Naive thymus-derived CD8-positive, alpha-beta T cell (primary cell): ENCODE measurements at places on chromosomes 1 and 21.
A peak's percentile ranks its signal among the peaks of the same experiment; 100 is the strongest.

GRCh38 chr21:37915941-37916309, 332 bp downstream of the KCNJ6 start:
- no peak for DNase-seq

GRCh38 chr1:18396247-18396980, 84.3 kb upstream of the KLHDC7A start:
- DNase-seq, result no peak

DNA sequence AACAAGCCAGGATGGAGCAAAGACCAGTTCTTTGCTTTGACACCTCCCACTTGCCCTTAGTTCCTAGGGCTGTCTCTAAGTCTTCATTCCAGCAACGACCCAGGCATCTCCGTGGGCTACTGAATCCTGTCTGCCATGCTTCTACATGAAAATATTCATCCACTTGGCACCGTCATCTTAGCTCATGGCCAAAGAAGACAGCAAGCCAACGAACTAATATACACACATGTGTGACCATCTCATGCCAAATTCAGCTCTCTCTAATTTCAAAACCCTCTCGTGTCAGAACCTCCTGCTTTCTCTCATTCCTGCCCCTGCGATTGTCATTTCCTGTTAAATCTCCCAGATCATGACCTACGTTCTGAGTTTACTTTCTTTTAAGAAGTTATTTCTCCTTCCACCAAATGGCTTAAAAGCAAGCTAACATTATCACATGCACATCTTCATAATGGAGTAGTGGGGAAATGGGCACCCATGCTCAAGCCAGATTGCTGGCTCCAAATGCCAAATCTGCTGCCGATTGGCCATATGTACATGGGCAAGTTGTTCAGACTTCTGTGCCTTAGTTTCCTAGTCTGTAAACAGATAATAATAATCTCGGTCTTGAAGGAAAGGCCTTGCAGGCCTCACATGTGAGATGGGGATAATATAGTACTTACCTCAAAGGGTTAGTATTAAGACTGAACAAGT, 373.4 kb downstream of the USH2A start:
- no peak for DNase-seq

DNA sequence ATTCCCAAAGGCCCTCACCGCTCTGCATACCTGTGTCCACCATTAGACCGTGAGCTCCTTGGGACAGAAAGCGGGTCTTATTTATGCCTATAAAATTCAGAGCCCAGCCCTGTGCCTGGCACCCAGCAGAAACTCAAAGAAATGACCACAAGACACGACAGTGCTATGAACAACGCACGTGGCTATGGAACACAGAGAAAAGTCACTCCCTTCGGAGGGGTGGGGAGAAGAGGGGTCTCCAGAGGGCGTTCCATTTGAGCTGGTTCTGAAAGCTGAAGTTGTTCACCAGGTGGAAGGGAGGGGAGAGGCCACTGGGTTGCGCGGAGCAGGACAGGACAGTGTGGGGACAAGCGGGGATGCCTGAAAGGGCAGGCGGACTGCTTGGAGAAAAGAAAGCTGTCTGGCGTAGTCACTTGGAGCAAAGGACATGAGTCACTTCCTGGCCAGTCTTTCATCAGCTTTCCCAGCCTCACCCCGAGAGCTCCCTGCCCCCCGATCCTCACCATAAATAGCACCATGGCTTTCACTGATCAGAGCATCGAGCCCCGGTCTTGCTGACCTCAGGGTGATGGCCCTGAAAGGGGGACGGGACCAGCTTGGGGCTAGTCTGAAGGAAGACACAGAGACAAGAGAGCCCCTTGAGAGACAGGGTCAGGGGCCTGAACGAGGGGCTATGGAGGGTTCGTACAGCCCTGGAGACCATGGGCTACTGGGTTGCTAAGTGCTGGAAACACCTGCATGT, 28.5 kb downstream of the ECE1 start:
- DNase-seq, result no peak

DNA sequence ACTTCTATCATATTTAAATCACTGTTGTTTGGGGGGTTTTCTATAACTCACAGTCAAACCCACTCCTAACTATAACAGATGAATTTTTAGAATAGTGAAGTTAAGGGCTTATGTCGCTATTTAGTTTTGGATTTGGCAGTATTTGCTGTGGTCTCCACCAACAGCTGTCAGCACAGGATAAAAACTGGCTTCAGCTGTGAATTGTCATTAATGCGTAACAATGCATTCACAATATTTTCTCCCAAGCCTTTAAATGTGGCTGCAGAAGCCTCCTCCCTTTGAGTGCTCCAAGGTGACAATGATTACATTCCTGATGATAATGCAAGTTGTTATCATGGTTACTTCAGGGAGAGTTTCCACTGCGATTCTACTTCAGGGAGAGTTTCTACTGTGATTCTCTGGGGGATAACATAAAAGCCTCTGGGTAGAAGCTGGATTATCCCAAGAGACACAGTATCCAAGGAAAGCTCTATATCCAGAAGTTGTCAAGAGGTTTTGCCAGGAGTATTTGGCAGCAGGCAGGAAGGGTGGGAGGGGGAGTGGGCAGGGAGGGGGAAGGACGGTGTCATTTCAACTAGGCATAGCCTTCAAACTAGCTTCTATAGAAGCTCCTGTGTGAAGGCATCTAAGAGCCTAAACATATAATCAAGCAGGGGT, 14.9 kb upstream of the SMIM12 start:
- DNase-seq, result no peak

- DNase-seq, result no peak
These were observed 20.4 kb downstream of the CACHD1 start for GRCh38 chr1:64490213-64490818.

DNA sequence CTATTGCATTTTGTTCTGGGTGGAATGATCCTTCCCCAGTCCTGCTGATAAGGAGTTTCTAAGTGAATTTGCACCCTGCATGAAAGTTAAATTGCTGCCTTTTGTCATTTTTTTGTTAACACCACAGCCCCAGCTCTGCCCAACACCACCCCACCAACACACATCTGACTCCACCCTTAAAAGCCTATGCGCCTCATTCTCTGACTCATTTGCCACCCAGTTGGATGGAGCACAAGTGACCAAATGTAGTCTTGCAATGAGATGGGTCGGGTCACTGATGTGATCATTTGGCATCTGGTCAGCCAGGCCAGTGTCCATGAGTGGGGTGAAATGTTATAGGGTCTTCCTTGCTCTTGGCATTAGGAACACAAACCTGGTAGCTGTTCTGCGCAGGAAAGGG, 256.8 kb downstream of the KAZN start:
- no peak for DNase-seq

DNA sequence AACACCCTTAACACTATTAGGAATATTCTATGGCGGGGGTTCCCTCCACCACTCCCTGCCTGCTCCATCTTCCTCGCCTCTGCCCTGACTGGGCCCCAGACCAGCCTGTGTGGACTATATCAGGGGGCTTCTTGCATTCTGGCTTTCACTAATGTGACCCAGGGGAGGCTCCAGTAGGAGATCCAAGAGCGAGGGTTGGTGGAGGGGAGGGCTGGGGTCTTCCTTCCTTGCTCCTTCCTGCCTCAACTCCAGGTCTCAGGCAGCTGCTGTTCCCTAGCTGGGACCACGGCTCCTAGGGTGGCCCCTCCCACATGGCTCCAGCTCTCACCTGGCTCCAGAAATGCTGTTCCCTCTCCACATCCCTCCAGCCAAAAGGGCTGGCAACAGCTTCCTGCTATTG, 257.4 kb downstream of the MATN1 start:
- DNase-seq, result peak; percentile 12
